ENCODE measurements at places on chromosomes 2 and 18. TPM values are rescaled to one million over a fixed set of nuclear protein-coding genes. Genes with fewer than 3 reads are reported as not detected.

The SERPINB7 gene
- 1.4 TPM for total RNA-seq

The FHOD3 gene
- 16.9 TPM for total RNA-seq

The RAPH1 gene
- 12.1 TPM for total RNA-seq

The IHH gene
- not detected for total RNA-seq

The LYG2 gene
- total RNA-seq: not detected

The KCNG2 gene
- total RNA-seq: 4.7 TPM

The KYNU gene
- 9.5 TPM for total RNA-seq

The CCL20 gene
- total RNA-seq: 0.28 TPM

The IL36RN gene
- total RNA-seq: 0.09 TPM

The GREB1L gene
- not detected for total RNA-seq

The TLX2 gene
- not detected for total RNA-seq

The DSG4 gene
- not detected for total RNA-seq

The SLC5A7 gene
- not detected for total RNA-seq

The USP40 gene
- 38.1 TPM for total RNA-seq

The STRADB gene
- total RNA-seq: 37.1 TPM

The ARPC2 gene
- total RNA-seq: 269 TPM

The NCKAP5 gene
- 4.3 TPM for total RNA-seq

The UGT1A4 gene
- not detected for total RNA-seq

The GALNT3 gene
- 0.71 TPM for total RNA-seq

Measured in smooth muscle cell of bladder (primary cell).